ENCODE measurements at places on chromosomes 5 and 9.

DNA sequence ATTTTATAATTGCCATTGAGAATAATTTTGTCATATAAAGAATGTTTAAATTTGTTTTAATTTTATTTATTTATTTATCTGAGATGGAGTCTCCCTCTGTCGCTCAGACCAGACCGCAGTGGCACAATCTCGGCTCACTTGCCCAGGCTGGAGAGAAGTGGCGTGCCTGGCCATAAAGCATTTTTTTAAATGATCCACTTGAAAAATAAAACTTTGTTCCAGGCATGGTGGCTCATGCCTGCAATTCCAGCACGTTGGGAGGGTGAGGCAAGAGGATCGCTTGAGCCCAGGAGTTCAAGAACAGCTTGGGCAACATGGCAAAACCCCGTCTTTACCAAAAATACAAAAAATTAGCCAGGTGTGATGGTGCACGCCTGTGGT, 2.1 kb upstream of the SIT1 start:
- no peak for DNase-seq

DNA sequence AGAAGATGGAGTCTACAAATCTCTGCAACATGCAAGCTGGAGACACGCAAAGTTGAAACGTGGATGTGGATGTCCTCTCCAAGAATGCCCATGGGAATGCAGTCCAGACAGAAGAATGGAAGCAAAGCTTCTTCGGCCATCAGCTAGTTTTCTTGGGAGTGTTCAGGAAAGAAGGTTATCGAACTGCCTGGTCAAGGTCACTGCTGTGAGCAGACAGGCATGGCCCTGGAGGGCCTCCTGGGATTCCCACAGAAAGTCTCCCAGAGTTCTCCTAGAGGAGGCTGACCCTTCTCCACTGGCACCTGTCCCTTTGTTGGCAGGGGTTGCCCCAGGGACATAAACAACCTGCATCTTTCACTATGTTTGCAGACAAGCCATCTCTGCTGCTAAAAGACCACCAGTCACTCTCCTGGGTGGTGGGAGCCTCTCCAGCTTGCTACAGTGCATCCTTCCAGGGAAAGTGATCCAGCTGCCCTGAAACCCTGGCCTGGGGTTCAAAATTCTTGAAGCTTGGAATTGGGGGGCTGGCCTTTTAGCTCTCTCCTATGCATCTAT, 265.8 kb downstream of the SYK start:
- DNase-seq, result no peak

- DNase-seq, result no peak
These were observed 18.8 kb downstream of the MAP1B start for GRCh38 chr5:72125941-72126620.

- no peak for DNase-seq
These were observed 283.1 kb downstream of the KCTD16 start for GRCh38 chr5:144453753-144454152.

DNA sequence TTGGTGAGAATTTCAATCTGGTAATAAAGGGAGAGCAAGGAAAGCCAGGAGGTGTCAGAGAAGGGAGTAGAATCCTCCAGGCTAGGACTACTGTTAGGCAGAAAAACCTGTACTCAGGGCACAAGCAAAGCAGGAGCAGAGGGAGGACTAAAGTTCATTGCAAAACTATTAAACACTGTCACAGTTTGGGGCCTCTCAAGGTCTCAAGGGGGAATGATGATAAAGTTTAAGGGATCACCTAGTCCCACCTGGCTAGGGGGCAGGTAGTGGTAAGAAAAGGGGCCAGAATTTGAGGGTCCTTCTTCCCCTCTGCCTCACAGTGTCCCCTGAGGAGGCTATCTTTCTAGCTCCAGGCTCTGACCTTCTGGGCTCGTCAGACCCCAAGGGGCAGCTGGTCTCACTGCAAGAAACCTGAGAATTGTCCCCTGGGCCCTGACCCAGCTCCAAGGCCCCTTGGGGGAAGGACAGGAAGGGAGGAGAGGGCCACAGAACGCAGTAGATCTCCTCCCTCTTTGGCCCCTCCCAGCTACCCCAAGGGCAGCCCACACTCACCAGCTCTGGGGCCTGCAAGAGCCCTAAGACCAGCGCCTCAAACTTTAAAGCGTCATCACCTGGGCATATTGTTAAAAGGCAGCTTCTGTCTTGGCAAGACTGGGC, 974 bp downstream of the CCDC69 start:
- DNase-seq, result no peak

All from astrocyte of the hippocampus (primary cell).